ENCODE measurements at places on chromosomes 6 and 20.

GRCh38 chr6:35474942-35475570 is 6.9 kb downstream of the RPL10A start:
- DNase-seq = no peak

DNA sequence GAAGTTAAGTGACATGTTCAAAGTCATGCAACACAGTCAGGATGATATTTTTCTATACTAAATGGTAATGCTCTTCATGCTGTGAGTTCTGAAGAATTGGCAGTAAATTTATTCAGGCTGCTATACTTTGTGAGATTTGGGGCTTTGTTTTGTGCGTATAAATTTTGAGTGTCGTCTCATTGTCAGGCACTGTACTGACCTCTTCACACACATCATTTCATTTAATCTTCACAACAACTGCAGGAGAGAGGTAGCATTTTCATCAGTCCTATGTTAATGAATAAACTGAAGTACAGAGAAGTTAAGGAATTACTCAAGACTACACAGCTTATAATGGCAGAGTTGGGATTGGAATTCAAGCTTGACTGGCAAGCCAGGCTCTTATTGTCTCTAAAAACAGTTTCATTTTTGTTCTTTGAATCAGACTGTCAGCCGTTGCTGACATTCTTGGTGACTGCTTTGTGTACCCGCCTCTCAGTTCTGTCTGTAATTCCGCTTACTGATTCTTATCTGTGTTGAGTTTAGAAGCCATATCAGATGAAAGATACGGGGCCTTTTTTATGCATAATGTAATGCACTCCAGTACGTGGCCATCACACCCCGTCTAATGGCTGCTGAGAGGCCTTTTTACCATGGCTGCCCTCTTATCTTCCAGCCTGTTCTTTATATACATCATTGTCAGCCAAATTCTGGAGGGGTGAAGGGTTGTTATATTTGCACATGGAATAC is 274.9 kb downstream of the UTRN start:
- DNase-seq = no peak

DNA sequence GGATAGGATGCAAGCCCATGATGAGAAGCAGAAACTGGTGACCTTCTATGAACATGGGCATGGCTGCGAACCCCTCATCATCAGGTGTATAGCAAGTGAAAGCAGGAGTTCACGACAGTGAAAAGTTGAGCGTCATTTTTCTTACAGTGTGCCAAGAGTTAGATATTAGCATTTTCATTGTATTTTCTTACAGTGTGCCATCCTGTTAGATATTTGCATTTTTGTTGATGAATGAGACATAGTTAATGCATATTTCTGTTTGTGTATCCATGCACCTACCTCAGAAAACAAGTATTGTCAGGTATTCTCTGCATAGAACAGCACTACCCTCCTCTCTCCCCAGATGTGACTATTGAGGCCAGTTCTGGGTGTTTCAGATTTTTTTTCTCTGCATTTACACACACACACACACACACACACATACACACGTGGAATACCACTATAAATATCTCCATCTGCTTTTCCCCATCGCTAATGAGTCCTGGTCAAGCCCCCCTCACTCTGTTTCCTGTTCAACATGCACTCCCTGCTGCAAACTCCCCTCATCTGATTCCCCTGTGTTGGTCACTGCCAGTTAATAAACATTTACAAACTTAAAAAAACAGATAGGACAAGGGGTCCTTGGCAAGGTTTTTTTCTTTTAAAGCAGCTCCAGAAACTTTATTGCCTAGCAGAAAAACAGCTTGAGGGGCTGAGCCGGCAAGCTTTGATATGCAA is 41.7 kb downstream of the PLN start:
- no peak for DNase-seq

DNA sequence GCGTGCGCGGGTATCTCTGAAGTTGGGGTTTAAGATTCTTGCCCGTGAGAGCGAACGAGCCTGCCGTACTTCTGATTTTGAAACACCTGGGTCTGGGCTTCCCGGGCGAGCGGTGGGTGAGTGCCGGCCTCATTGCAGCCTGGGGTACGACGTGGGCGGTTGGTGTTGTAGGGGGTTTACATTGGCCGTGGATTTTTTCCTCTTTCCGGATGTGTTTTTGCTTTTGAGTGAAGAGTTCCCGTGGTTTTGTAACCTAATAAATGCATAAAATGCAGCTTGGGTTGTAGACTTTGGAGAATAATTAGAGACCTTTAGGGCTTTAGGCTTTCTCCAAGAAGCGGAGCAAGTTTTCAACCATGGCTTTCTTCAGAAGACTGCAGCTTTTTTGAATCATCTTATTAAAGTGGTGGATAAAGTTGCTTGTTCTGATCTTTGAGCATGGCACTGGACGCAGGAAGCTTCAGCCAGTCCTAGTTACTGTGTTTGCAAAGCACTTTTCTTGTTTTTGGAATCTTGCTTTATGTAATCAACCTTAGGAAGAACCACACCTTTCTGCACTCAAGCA is 314 bp downstream of the FARS2 start:
- no peak for DNase-seq

- DNase-seq = no peak
Observed at GRCh38 chr20:41030531-41031242, 2.1 kb downstream of the TOP1 start.

- DNase-seq = no peak
Observed at GRCh38 chr6:106122306-106122918, 36.3 kb downstream of the PRDM1 start.

GRCh38 chr20:37075932-37076685 is 19.7 kb downstream of the RBL1 start:
- no peak for DNase-seq

- peak; percentile 8 for DNase-seq
Observed at GRCh38 chr6:49553384-49553783, 2.9 kb downstream of the C6orf141 start.

DNA sequence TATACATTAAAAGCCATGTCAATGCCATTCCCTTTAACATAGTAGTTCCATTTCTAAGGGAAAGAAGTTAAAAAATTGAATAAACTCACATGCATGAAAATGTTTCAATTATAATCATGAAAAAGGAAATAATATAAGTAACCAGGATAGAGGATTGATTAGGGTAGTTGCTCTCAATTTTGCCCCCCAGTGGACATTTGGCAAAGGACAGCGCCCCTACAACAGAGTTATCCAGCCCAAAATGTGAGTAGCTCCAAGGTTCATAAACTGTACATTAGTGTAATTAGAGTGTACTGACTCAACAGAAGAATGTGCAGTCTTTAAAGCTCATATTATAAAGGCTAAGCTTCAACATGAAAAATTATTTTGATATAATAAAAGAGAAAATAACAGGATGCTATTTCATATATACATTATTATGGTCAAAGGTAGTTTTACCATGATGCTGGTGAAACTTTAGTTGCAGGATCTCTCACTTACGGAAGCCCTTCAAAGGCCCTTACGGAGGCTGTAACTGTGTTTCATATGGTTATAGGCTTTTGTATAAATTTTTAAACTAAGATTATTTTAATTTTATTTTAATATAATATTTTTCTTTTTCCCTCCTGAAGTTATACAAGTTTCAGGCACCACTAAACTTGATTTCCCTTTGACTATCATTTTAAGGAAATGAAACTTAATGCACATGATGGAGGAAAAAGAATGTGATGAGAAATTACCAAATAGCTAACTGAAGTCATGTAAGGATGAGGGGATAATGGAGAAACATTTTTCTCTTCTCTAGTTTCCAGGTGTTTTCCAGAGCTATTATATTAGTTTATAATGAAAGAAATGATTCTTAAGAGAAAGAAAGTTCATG is 403.6 kb downstream of the PLCB1 start:
- no peak for DNase-seq

- DNase-seq = no peak
Observed at GRCh38 chr20:43870484-43870883, 44.2 kb upstream of the TOX2 start.

DNA sequence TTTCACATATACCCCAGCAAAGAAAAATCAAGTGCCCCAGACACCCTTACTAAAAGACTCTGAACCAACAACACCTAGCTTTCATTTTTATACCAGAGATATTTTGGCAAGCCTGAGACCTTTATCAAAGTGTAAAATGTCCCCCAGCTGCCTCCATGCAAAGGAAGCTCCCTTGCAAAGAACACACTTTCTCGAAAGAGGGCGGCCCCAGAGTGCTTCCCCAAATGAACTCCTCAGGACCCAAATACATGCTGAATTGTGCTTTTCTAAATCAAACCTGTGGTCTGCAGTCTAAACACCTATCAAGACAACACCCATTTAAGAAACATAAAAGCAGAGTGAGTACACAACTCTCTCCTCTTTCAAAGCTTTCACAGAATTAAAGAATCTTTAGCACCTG is 490 bp downstream of the IPCEF1 start:
- DNase-seq = no peak

GRCh38 chr6:79640146-79641111 is 9.3 kb downstream of the SH3BGRL2 start:
- DNase-seq = no peak

- no peak for DNase-seq
Observed at GRCh38 chr6:37007340-37008043, 2.0 kb downstream of the FGD2 start.

DNA sequence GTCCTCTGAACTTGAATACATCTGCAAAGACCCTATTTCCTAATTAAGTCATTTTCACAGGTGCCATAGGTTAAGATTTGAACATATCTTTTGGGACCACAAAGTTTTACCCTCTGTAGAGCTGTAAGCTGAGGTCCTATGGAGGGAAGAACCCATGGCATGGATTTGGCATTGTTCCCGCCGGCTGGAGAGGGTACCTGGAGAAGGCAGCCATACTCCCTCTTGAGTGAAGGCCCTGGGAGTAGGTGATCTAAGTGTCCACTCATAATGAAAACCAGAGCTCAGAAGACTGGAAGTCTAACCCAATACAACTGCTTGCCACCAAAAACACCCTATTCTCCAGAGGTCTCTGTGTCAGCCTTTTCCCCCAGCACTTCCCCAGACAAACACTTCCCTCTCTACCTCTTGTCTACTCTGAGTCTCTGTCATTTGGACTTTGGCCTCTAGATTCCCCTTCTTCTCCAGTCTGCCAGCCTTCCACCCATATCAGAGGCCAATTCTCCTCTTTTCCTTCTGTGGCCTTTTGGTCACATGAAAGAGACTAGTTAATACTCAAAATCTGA is 363.9 kb downstream of the MAFB start:
- DNase-seq = no peak

- no peak for DNase-seq
Observed at GRCh38 chr20:45444050-45444449, 25.5 kb upstream of the WFDC2 start.

DNA sequence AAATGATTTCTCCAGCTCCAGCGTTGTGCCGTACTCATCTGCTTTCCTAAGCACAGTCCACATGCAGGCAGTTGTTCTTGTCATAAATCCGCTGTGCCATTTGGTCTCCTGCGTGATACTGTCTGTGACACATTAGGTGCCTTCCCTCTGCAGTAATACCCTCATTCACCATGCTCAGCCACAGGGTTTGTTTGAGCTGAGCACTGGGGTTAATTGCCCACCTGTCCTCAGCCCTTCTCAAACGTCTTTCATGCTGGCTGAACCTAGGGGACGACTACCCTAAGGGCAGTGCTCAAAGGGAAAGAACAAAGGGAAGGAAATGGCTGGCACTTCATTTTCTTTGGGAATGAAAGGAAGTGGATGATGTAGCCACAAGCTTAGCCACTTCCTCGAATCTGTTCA is 64.2 kb upstream of the MYLIP start:
- DNase-seq = no peak

DNA sequence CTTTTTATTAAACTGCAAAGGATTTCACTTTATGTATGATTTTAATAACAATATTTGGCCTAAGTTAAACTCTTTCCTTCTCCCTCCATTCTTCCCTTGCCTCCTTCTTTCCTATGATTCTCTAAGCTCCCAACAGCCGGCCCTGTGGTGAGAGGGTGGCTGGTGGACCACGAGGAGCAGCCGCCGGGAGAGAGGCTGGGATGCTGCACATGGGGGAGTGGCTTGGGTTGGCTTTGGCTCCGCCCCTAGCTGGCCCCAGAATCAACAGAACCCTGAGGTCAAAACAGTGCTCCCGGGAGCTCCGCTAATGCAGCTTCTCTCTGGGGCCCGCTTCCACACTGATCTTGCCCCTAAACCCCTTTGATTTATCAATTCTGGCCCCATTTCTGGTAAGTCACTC is 389.8 kb upstream of the AGPAT4 start:
- DNase-seq = no peak

GRCh38 chr20:51027035-51027795 is 4.3 kb upstream of the KCNG1 start:
- no peak for DNase-seq

GRCh38 chr20:7392542-7393206 is 547.6 kb downstream of the HAO1 start:
- no peak for DNase-seq

DNA sequence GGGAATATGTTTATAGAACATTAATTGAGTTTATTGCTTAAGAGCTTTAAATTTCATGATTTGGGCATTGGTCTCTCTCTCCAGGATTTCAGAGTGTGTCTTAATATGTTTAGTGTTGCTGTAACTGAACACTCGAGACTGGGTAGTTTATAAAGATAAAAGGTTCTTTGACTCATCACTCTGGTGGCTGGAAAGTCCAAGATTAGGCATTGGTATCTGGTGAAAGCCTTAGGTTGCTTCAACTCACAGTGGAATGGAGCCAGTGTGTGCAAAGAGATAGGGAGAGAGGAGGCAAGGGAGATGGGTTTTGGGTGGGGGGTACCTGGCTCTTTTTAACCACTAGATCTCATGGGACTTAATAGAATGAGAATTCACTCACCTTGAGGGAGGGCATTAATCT is 35.6 kb upstream of the DTNBP1 start:
- DNase-seq = no peak

- DNase-seq = no peak
Observed at GRCh38 chr6:69340196-69340595, 456.6 kb downstream of the LMBRD1 start.

DNA sequence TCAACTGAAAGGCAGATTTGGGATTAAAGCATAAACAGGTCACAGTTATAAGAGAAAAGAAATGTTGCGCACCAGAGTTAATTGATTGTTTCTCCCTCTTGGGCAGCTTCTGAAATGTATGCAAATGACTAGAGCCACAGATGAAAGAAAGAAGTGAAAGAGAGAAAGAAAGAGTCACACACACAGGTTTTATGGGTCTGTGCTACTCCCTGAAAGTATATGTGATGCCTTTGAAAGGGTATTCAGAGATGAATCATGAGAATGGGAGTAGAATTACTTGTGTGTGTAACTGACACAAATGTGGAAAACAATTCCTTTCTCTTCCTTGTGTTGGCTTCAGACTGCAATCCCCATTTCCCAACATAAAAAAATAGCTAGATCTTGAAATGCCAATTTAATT is 196.9 kb downstream of the FOXA2 start:
- no peak for DNase-seq

- DNase-seq = no peak
Observed at GRCh38 chr6:169949511-169950097, 198.2 kb downstream of the ERMARD start.

- DNase-seq = peak; percentile 39
Observed at GRCh38 chr6:5151955-5152401, 66.8 kb downstream of the PPP1R3G start.

DNA sequence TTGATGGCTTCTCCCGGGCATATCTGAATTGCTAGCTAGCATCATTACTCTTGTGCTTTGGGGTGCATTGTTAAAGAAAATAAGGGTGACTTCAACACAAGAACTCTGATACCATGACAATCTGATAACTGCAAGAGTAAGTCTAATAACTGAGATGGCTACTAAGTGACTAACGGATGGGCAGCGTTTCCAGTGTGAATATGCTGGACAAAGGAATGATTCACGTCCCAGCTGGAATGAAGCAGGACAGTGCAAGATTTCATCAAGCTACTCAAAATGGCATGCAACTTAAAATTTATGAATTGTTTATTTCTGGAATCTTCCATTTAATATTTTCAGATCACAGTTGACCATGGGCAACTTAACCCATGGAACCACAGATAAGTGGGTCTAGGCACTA is 31.7 kb downstream of the MOXD1 start:
- peak; percentile 37 for DNase-seq

- no peak for DNase-seq
Observed at GRCh38 chr20:13331536-13331935, 110.5 kb downstream of the ISM1 start.
